Right atrium auricular region (tissue), 2 donors: ENCODE measurements at places on chromosomes 1 and 21. TPM values are rescaled to one million over a fixed set of nuclear protein-coding genes. Genes with fewer than 3 reads are reported as not detected.
A peak's percentile ranks its signal among the peaks of the same experiment; 100 is the strongest.

DNA sequence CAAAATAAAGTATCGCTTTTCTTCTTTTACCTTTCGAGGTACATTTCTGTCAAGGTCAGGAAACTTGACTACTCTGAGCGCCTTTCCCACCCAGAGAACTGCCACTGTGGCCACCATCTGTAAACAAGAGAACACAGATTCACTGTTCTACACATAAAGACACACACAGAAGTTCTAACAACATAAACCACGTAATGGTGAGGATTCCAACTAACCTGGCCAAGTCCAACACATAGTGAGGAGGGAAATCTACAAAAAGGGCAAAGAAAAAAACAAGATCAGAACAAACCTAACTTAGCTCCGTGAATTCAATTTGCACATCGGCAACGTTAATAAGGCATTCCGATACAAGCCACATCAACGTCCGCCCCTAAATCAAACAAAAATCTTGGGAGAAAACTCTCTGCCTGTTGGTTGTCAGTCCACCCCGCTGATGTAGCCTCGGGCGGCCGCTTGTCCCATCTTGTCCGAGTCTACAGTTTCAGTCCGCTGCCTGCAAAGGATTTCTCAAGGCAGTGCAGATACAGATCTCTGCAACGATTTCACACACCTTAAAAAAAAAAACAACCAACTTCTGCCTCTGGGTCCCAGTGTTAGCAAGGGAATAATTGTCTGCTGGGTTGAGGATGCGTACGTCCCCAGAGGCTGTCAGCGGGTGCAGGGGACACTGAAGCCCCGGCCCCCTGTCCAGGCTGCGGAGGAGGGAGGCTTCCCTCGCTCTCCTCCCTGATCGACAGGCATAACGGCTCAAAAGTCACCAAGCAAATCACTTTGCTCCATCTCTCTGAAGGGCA, 1.0 kb downstream of the SLC35D1 start:
- no peak for DNase-seq

- no peak for DNase-seq
Observed at GRCh38 chr1:167542109-167543032, 11.2 kb downstream of the CREG1 start.

DNA sequence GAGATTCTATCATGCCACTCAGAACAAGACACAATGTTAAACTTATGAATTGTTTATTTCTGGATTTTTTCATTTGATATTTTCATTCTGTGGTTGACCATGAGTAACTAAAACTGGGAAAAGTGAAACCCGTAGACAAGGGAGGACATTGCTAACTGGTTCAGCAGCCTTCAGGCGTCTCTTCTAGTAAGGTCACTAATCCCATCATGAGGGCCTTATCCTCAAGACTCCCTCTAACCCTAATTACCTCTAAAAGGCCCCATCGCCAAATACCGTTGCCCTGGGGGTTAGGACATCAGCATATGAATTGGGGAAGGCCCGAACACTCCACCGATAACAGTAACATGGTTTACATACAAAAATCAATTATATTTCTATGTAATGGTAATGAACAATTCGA, 247.6 kb downstream of the TM2D1 start:
- DNase-seq: no peak

- no peak for DNase-seq
Observed at GRCh38 chr1:246425139-246425794, 81.8 kb downstream of the SMYD3 start.

GRCh38 chr1:158716335-158716734, 4.2 kb downstream of the OR6K3 start:
- DNase-seq: no peak

DNA sequence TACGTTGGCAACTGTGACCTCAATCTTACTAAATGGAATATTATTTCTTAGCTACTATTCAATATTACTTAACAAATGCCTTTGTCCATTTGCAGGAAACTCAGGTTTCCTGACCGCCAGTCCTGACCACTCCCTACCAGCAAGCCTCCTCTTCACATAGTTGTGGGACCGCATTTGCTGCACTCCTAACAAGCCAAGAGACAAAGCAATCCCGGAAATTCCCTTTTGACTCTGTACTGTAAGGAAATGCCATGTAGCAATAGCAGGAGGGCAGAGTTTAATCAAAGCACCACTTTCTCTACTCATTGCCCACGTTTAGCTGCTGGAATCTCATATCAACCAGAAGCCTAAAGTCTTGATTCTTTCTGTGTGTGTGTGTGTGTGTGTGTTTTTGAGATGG, 28.1 kb upstream of the ACBD6 start:
- no peak for DNase-seq

CLIC6 gene
- total RNA-seq: 7.0 TPM

GRCh38 chr1:44032170-44032790, 1.0 kb upstream of the SLC6A9 start:
- DNase-seq: no peak

- no peak for DNase-seq
Observed at GRCh38 chr1:231774719-231775335, 148.2 kb downstream of the DISC1 start.

PROK1 gene
- total RNA-seq: 1.0 TPM

GRCh38 chr1:3725366-3725765, 26.9 kb upstream of the CCDC27 start:
- DNase-seq: no peak

GOLT1A gene
- not detected for total RNA-seq

RWDD3 gene
- total RNA-seq: 9.2 TPM

DNA sequence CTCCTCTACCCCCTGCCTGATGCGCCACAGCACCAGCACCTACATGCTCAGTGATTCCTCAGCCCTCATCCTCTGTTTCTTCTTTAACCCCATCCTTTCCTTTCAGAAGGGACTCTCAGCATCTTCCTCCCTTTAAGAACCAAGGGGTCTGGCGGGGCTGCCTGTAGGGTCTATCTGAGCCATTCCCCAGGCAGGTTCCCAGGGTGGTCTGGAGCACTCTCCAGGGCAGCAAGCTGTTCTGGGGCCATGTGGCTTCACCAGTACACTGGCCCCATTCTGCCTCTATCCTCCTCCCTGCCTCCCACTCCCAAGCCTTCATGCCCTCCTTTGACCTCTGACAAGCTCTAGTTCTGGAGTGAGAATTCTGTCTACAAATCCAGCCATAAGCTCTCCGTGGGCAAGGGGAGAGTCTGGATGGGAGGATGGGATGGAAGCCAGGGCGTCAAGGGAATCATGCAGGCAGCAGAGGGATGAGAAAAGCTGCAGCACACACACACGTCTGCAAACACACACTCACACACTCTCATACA, 10.4 kb downstream of the BATF3 start:
- peak; percentile 18 for DNase-seq

GRCh38 chr1:161044908-161045735, 655 bp downstream of the USF1 start:
- DNase-seq: peak; percentile 84

OR2T35 gene
- total RNA-seq: not detected

ATP6V1G3 gene
- total RNA-seq: not detected
